ENCODE measurements at places on chromosomes 11 and 22.
A peak's percentile ranks its signal among the peaks of the same experiment; 100 is the strongest.

DNA sequence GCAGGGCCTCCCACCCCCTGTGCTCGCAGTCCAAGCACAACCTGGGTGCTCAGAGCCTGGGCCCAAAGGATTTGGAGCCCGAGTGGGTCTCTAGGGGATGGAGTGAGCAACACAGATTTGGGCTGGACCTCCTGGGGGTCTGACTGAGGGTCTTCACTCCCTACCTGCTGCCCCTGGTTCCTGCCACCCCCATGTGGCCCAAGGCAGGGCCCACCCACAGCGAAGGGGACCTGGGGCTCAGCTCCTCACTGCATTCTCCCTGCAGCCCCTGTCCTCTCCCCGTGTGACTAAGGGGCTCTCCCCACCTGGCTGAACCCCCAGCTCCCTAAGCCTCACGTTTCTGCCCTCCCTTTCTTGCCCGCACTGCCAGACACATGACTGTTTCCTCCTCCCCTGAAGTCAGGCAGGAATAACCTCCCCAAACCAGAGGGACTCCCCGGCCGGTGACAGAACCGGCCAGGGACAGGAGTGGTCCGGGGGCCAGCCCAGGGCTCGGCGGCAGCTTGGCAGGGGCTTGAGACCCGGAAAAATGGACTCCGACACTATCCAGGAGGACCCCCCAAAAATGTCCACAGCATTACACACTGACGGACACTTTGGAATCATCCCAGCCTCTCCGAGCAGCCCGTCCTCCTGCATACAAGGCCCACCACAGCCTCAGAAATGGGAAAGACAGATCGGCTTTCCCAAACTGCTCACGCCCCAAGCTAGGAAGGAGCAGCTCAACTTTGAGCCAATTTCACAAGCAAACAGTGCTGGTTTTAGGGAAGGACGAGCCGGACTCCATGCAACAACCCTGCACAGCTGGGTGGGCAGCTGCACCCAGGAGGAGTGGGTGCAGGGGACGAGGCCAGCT lies 57.8 kb downstream of the BRD1 start:
- peak; percentile 63 for DNase-seq

DNA sequence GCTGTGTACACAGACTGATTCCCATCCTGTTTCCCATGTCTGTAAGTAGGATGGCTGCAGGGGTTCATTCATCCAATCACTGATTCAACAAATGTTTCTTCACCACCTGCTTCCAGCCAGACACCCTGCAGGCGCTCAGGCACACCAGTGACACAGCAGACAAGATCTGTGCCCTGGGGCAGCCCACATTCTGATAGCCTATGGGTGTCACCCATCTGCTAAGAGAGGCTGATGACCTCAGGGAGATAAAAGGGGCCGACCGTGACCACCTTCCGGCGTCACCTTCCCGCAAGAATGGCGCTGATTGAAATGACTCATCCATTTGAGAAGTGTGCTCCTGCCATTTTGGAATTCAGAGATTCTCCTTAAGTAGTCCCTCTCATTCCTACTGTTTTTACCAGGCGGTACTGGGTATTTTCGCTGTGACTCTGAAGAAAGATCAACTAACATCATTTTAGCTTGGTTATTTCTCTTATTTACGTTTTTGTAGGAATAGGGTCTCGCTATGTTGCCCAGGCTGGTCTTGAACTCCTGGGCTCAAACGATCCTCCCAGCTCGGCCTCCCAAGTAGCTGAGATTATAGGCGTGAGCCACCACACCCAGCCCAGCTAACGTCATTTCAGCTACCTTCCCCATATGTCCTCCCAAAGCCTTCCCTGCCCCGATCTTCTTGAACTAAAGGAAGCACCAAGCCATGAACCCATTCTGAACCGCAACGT lies 73.2 kb upstream of the BID start:
- DNase-seq = no peak

- DNase-seq = no peak
These were observed 6.0 kb downstream of the SYCE3 start for GRCh38 chr22:50556703-50557102.

- no peak for DNase-seq
These were observed 72.3 kb downstream of the PRMT3 start for GRCh38 chr11:20459865-20460264.

GRCh38 chr11:10273738-10274137 lies 20.3 kb downstream of the SBF2 start:
- DNase-seq = no peak

- no peak for DNase-seq
These were observed 414 bp downstream of the OR52D1 start for GRCh38 chr11:5488798-5489399.

GRCh38 chr11:83711106-83711527 lies 424.9 kb upstream of the CCDC90B start:
- no peak for DNase-seq

- DNase-seq = no peak
These were observed 42.2 kb downstream of the TRIOBP start for GRCh38 chr22:37739035-37739434.

DNA sequence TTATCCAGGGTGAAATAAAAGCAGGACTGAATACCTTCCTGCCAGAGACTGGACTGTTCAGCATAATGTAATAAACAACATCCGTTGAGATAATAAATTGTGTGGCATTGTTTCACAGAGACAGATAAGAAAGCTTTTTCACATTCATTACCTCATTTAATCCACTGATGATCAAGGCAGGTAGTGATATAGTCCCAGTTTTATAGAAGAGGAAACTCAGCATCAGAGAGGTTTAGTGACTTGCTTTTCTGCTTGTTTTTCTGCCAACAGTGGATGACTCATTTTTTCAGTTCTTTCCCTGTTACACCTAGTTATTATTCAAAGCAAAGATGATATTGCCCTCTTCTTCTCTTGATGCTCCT lies 4.0 kb downstream of the MYO18B start:
- DNase-seq = no peak

GRCh38 chr11:10455637-10456487 lies 798 bp downstream of the AMPD3 start:
- DNase-seq = peak; percentile 58

DNA sequence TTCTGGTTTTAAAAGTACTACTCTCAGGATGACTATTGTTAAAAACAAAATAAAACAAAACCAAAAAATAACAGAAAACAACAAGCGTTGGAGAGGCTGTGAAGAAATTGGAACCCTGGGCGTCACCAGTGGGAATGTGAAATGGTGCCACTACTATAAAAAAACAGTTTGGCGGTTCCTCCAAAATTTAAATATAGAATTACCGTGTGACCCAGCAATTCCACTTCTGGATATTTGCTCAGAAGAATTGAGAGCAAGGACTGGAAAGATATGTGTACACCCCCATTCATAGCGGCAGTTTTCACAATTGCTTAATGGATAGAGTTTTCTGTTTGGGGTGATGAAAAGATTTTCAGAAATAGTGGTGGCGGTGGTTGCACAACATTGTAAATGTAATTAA lies 8.6 kb downstream of the APOA4 start:
- no peak for DNase-seq

DNA sequence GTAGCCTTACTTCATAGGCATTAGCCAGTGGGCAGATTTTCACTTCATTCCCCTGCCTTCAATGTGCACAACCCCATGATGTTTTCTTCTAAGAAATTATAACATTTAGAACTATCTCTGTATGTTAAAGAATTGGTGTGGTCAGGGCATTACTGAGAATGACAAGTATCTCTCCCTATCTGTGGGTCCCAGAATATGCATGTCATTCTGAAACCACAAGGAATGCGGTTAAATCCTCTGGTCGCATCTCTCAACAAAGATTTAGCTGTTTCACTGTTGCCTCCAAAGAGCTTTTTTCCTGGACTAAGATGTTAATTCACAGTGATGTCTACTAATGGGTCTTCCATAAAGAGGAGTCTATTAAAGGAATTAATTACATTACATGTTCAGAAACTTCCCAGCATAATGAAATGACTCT lies 62.7 kb downstream of the LIF start:
- DNase-seq = no peak

- DNase-seq = no peak
These were observed 1.0 kb downstream of the B4GALNT4 start for GRCh38 chr11:370070-370941.

DNA sequence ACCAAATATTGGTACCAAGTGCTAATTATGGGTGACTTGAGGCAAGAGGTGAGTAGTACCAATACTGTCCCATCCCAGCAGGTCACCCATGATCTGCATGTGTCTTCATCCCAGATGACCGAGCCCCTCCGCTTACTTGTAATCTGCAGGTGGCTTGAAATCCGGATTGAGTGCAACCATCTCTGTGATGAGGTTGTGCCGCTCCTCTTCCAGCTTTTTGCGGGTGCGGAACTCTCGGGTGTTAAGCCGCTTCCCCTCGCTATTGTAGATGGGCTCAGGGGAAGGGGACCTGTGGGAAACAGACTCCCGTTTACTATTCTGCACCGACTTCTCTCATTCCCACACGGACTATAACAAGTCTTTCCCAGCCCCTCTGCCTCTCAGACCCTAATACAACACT lies 8.2 kb downstream of the SF1 start:
- no peak for DNase-seq

GRCh38 chr22:20437613-20438426 lies at the start of gene SCARF2:
Gene SCARF2 (minus strand): TSS chr22:20437825. CDS start chr22:20437754, 71 bp downstream.
- peak; percentile 91 for DNase-seq

GRCh38 chr22:44586999-44587736 lies 89.1 kb upstream of the RTL6 start:
- peak; percentile 61 for DNase-seq

DNA sequence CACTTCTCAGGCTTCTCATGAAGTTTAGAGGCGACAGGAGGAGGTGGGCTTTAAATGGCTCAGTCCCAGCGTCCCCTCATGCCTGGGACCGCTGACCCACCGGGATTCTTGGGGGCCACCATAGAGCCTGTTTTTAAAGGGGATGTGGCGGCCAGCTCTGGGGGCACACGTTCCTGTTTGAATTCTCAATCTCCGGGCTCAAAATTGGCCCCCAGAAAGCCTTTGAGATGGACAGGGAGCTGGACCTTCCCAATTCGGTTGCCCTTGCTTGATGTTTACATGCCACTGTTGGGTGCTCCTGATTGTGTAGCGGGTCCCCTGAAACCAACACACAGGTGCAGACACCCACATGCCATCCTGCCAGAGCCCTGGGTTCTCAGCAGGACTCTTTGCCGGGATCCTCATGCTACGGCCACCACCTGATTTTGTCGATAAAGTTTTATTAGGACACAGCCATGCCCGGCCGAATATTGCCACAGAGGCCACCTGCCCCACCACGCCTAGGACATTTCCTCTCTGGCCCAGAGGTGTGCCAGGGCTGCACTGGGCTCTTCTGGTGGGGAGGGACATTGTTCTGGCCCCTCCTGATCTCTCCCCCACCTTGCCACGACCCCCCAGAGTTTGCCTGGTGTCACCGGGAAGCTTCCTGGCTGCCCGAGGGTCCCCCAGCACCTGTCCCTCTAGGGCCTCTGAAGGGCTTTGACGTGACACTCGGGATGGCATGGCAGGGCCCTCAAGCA lies 71.6 kb downstream of the KCNQ1 start:
- DNase-seq = peak; percentile 46

DNA sequence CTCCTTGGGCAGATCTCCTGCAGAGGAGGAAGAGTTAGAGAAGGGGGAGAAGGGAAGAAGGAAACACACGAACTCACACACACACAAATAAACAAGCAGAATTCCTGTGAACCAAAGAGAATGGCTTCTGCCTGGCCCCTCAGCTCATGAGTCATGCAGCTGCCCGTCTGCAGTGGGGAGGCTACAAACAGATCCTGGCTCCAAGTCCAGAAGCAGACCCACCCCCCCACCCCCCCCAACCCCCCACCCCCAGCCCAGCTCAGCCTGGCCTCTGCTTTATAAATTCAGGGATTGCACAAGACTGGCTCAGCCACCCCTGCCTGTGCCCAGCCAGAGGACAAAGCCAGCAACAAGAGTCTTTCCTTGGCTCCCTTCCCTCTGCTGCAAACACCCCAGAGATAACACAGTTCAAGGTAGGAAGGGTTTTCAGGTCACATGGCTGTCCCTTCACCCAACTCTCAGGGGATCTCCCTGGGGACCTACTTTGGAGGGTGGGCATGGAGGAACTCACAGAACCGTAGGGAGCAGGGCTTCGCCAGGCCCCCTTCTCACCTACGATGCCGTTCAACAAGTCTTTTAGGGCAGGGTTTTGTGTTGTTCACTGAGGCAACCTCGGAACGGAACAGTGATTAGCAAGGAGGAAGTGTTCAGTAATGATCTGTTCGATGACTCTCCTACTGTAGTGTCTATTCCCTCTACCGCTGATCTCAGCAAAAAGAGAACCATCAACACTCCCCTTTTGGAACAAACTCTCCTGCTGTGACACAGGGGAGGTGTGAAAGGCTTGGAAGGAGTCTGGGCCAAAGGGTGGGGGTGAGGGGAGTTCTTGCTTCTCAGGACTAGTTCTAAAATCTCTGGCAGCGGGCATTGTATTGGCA lies 35.5 kb downstream of the RPL27A start:
- no peak for DNase-seq

- DNase-seq = no peak
These were observed 31.7 kb downstream of the INSC start for GRCh38 chr11:15146271-15147003.

- DNase-seq = no peak
These were observed 119.4 kb downstream of the HIPK3 start for GRCh38 chr11:33376331-33377310.

DNA sequence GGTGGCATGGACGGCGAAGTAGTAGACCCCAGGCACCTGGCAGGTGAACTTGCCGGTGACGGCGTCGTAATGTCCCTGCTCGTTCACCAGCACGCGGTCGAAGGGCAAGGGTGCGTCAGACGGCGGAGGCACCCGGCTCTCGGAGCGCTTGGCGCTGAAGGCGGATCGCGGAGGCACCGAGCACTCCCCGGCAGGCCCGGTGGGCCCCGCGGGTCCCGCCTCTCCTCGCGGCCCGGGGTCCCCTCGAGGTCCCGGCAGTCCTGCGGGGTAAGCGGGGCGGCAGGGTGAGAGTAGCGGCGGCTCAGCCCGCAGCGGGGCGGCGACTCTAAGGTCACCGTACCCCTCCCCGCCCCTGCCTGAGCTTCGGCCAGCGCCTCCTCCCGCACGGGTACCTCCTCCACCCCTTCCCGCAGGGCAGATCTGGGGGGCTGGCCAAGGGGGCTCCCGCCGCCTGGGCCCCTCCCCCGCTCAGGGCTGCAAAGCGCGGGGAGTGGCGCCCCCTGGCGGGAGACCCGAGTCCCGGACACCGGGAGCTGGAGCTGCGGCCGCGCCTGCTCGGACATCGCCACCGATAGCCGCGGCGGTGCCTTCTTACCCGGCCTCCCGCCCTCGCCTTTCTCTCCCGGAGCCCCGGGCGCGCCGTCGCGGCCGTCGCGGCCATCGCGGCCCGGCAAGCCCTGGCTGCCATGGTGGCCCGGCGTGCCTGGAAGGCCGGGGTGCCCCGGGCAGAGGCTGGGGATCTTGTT lies 921 bp downstream of the C1QTNF5 start:
- peak; percentile 85 for DNase-seq

DNA sequence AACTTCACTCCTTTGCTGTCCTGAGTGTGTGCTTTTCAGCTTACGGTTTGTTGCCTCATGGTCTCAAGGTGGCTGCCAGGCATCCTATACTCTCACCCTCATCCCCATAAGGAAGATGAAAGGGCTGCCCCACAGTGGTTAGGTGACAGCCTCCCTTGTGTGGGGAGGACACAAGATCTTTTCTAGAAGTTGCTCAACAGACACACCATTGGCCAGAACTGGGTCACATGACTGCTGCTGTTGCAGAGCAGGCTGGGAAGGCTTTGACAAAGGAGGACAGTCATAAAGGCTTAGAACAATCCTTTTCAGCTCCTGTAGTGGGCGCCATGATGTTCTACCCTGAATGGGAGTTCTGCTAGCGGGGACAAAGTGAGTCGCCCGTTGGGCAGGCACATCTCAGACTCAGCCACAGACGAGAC lies 69.7 kb upstream of the RASD2 start:
- DNase-seq = no peak

- no peak for DNase-seq
These were observed 333.5 kb upstream of the PITPNB start for GRCh38 chr22:28252539-28252938.

GRCh38 chr22:24768537-24769374 lies 5.8 kb downstream of the PIWIL3 start:
- no peak for DNase-seq
